Thoracic aorta (tissue), 2 donors: ENCODE measurements at places on chromosomes 2 and 18. TPM values are rescaled to one million over a fixed set of nuclear protein-coding genes. Genes with fewer than 3 reads are reported as not detected.

- H3K27me3 ChIP-seq, result no peaks in the 10 kb centered on the region
- no peak overlapping the region for H3K27ac ChIP-seq
- no peak for DNase-seq
- no peak overlapping the region for H3K4me3 ChIP-seq
These were observed 29.3 kb upstream of the SCN9A start for GRCh38 chr2:166404831-166405568.

- H3K4me1 ChIP-seq, result no peaks in the 10 kb centered on the region
- H3K4me3 ChIP-seq, result no peak overlapping the region
- H3K27me3 ChIP-seq, result no peaks in the 10 kb centered on the region
- H3K27ac ChIP-seq, result no peak overlapping the region
- DNase-seq, result no peak
These were observed 169.2 kb upstream of the LRRTM1 start for GRCh38 chr2:80473796-80474195.

GRCh38 chr2:215626812-215627281, 191.0 kb upstream of the FN1 start:
- H3K27me3 ChIP-seq, result no peaks in the 10 kb centered on the region
- H3K27ac ChIP-seq, result no peak overlapping the region
- H3K36me3 ChIP-seq, result no peaks in the 10 kb centered on the region
- DNase-seq, result no peak

DNA sequence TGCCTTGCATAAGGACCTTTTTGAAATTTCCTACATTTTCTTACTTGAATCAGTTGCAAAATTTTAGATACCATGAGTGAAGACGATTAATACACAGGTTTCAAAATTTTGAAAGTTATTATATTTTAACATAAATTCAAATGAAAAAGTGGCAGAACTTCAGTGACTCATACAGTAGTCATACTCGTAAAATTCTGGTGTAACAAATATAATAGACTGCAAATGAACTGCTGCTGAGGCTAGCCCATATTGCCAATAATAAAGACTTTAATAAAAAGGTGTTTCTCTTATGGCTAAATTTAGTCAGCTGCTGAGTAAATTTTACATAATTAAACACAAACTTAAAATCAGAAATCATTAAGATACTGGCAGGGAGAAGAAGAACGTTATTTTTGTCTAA, 36.9 kb downstream of the MSH6 start:
- no peak overlapping the region for H3K4me3 ChIP-seq
- no peak for DNase-seq
- peaks cover 39% of the 10 kb centered on the region for H3K36me3 ChIP-seq
- H3K4me1 ChIP-seq, result no peaks in the 10 kb centered on the region
- H3K27me3 ChIP-seq, result no peaks in the 10 kb centered on the region

GRCh38 chr2:228103379-228103778, 78.1 kb downstream of the SPHKAP start:
- H3K27ac ChIP-seq, result no peak overlapping the region
- no peaks in the 10 kb centered on the region for H3K4me1 ChIP-seq
- no peaks in the 10 kb centered on the region for H3K36me3 ChIP-seq
- no peaks in the 10 kb centered on the region for H3K27me3 ChIP-seq
- no peak overlapping the region for H3K4me3 ChIP-seq

- H3K4me1 ChIP-seq, result no peaks in the 10 kb centered on the region
- H3K27ac ChIP-seq, result no peak overlapping the region
- no peak overlapping the region for H3K4me3 ChIP-seq
- H3K27me3 ChIP-seq, result no peaks in the 10 kb centered on the region
- H3K36me3 ChIP-seq, result no peaks in the 10 kb centered on the region
- DNase-seq, result no peak
These were observed 547.6 kb downstream of the CPS1 start for GRCh38 chr2:211103989-211104388.

DNA sequence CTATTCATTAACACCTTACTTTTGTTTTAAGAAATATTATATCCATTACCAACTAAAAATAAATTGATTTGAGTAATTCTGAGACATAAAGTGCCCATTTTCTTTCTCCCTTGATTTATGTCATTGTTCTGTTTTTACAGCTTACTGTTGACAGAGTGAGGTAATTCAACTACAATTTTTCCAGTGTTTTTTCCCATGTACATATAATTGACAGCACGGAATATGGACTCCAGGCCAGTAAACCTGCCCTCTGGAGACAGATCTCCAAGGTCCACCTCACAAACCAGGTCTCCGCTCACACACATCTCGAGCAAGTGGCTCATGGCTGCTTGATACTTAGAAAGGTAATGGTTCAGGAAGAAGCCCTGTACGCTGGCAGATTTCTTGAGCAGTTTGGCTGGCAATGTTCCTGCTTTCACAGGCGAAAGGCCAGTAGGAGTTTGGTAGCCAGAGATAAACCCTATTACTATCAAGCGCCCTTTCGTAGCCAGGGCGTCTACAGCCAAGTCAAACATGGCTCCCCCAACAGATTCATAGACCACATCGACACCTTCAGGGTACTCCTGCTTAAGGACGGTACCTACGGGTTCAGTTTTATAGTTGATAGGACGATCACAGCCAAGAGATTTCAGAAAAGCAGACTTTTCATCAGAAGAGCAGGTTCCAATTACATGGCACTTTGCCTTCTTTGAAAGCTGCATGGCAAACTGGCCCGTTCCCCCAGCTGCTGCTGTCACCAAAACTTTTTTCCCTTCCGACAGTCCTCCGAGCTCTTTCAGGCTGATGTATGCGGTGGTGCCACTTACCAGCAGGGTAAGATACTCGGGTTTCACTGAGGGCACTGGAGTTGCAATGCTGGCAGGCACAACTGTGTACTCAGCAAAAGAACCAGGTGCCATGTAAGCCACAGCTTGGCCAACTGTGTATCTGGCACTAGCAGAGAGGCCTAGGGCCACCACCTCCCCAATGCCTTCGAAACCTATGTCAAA, 7.4 kb downstream of the PTGR3 start:
- no peaks in the 10 kb centered on the region for H3K27me3 ChIP-seq
- no peak for DNase-seq
- peaks cover 19% of the 10 kb centered on the region for H3K4me1 ChIP-seq
- H3K4me3 ChIP-seq, result peak overlapping the region; percentile 45
- H3K36me3 ChIP-seq, result no peaks in the 10 kb centered on the region

CHAC2 gene
- total RNA-seq, result 1.8 TPM

KCNG2 gene
- total RNA-seq, result 1.5 TPM

DNA sequence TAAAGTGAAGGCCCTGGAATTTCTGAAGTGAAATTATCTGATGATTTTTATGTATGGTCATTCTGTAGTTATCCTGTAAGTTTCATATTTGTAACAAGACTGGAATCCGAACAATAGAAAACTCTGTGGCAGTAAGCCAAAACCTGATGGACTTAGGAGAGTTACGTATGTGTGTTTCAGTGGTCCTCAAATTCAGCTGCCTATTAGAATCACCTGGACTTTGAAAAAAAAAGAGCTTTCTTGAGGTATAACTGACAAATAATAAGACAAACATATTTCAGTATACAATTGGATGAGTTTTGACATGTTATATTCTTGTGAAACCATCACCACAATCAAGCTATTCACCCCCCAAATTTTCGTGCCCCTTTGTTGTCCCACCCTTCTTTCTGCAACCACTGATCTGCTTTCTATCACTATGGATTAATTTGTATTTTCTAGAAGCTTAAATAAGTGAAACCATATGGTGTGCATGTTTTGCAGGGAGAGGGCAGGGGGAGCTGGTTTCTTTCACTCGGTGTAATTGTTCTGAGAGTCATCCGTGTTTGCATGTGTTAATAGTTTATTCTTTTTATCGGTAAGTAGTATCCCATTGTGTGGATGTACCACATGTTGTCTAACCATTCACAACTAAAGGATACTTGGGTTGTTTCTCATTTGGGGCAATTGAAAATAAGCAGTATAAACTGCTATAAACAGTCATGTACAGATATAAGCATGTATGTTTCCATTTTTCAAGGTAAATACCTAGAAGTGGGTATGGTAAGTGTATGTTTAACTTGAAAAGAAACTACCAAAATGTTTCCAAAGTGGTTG, 50.2 kb upstream of the EML4 start:
- peak overlapping the region; percentile 65 for H3K27ac ChIP-seq
- H3K4me3 ChIP-seq, result no peak overlapping the region
- peaks cover 22% of the 10 kb centered on the region for H3K4me1 ChIP-seq
- H3K27me3 ChIP-seq, result no peaks in the 10 kb centered on the region
- H3K36me3 ChIP-seq, result no peaks in the 10 kb centered on the region

DNA sequence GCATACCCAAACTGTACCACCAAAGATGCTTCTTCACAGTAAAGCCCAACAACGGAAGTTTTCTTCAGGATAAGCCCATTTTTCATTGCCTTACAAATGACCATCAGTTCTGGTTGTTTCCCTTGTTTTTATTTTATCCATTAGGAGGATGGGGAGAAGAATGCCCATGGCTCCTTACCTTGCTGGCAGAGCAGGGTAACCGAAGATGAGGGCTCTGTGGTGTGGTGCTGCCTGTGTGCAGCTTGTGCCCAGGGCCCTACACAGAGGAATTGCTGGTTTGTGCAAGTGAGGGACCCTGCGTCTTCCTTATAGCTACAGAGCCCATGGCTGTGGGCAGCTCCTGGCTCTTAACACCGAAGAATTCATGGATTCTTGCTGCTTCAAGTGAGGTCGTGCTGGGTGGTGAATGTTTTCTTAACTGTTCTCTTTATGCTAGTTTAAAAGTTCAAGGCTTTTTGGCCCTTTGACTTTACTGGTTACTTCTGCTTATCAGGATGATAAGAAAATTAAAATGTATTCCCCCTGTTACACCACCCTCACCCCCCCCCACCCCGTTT, 110.6 kb downstream of the MAP4K4 start:
- no peak for DNase-seq
- no peak overlapping the region for H3K27ac ChIP-seq
- H3K4me3 ChIP-seq, result no peak overlapping the region
- no peaks in the 10 kb centered on the region for H3K27me3 ChIP-seq

GRCh38 chr2:34102339-34102738, 503.2 kb upstream of the FAM98A start:
- no peaks in the 10 kb centered on the region for H3K4me1 ChIP-seq
- no peak overlapping the region for H3K27ac ChIP-seq
- no peak for DNase-seq
- H3K4me3 ChIP-seq, result no peak overlapping the region

BUB1 gene
- 0.27 TPM for total RNA-seq

DNA sequence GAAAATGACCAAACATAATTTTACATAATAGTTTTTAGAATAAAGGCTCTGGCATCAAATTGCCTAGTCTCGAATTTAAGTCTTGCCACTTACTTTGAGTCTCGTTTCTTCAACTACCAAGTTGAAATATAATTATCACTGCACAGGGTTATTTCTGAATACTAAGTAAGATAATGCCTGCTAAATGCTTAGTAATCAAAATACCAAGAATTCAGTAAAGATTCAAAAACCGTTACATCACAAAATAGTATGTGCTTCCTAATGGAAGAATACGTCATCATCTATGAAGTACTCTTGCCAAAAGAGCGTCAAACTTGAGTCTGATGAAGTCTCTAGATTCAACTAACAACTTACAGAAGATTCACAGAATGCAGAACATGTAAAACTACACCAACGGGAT, 40.5 kb downstream of the ATL2 start:
- no peaks in the 10 kb centered on the region for H3K27me3 ChIP-seq
- no peak overlapping the region for H3K27ac ChIP-seq
- DNase-seq, result no peak
- no peak overlapping the region for H3K4me3 ChIP-seq
- H3K36me3 ChIP-seq, result peaks cover 10% of the 10 kb centered on the region

GRCh38 chr2:158313734-158314133, 142.8 kb downstream of the CCDC148 start:
- DNase-seq, result no peak
- H3K4me1 ChIP-seq, result no peaks in the 10 kb centered on the region
- H3K4me3 ChIP-seq, result no peak overlapping the region
- H3K27me3 ChIP-seq, result no peaks in the 10 kb centered on the region
- H3K36me3 ChIP-seq, result no peaks in the 10 kb centered on the region

GPC1 gene
- total RNA-seq, result 94.2 TPM

HSBP1L1 gene
- 8.5 TPM for total RNA-seq

MARCHF4 gene
- total RNA-seq, result 0.14 TPM

GRCh38 chr2:177020524-177021119, 192.0 kb upstream of the HNRNPA3 start:
- H3K4me1 ChIP-seq, result no peaks in the 10 kb centered on the region
- no peak overlapping the region for H3K27ac ChIP-seq
- H3K36me3 ChIP-seq, result no peaks in the 10 kb centered on the region
- H3K4me3 ChIP-seq, result no peak overlapping the region
- no peak for DNase-seq

ASXL3 gene
- 2.2 TPM for total RNA-seq

DNA sequence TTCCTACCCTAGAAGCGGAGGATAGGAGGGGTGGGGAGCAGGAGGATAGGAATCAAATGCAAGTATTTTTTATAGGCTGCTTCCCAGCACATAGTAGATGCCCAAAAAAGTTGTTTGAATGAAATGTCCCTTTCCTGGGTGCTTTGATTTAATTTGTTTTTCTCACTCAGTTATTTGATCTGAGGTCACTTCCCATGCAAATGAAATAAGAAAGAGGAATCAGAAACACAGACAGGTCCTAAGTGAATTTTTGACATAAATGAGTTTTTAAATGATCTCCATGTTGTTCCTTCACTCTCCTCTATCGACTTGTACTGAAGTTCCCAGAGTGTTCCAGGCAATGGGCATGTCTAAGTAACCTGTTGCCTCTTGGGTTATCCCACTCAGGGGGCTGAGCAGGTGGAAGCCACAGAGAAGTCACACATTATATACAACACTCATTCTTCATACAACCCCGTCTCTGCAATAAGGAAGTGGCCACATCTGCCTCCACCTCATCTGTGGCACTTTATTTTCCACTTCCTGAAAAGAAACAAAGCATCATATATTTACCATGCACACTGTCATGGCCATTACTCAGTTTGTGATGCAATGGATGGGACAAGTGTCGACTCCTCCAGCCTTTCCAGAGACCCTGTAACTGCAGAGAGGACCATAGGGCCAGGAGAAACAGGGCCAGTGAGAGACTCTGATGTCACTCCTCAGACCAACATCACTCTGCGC, 81.9 kb upstream of the ZNF397 start:
- H3K4me3 ChIP-seq, result no peak overlapping the region
- no peak overlapping the region for H3K27ac ChIP-seq
- no peak for DNase-seq
- no peaks in the 10 kb centered on the region for H3K27me3 ChIP-seq
- no peaks in the 10 kb centered on the region for H3K4me1 ChIP-seq
- no peaks in the 10 kb centered on the region for H3K36me3 ChIP-seq

ACTG2 gene
- 251 TPM for total RNA-seq

DNA sequence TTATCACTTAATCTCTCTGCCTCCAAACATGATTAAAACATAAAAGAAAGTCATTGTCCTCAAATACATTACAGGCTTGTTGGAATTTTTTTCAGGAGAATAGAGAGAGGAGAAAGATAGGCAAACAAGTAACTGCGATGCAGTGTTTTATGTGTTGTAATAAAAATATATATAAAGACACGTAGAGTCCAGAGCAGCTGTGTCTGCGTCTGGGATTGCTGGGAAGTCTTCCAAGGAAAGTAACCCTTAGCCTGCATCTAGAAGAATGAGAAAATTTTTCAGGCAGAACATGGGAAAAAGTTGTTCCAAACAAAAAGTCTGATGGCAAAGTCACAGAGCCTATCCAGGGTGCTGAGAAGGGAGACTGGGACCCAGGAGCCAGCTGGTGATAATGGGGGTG, 91.8 kb upstream of the ST6GAL2 start:
- H3K4me3 ChIP-seq, result no peak overlapping the region
- no peak for DNase-seq
- H3K36me3 ChIP-seq, result no peaks in the 10 kb centered on the region
- H3K4me1 ChIP-seq, result peaks cover 11% of the 10 kb centered on the region
- H3K27me3 ChIP-seq, result no peaks in the 10 kb centered on the region
- H3K27ac ChIP-seq, result no peak overlapping the region
